Hepatocyte (in vitro differentiated cells): ENCODE measurements at places on chromosomes 1 and 21. TPM values are rescaled to one million over a fixed set of nuclear protein-coding genes. Genes with fewer than 3 reads are reported as not detected.

GRCh38 chr21:38438462-38438893 is 59.8 kb downstream of the ERG start:
- DNase-seq: peak; percentile 49

DNA sequence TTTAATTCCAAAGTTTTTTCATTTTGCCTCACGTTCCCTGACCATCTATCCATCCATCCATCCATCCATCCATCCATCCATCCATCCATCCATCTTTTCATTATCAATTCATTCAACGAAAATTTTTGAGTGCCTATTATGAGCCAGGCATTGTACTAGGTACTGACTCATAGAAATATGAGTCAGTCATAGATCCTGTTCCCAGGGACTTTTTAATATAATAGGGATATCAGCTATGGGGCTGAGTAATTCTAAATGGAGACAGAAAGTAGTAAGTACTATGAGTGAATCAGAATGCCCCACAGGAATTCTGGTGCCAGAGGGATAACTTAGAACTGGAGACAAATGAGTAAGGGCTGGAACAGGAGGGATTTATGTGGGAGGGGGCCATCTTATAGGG is 49.8 kb upstream of the GNG12 start:
- DNase-seq: no peak

DNA sequence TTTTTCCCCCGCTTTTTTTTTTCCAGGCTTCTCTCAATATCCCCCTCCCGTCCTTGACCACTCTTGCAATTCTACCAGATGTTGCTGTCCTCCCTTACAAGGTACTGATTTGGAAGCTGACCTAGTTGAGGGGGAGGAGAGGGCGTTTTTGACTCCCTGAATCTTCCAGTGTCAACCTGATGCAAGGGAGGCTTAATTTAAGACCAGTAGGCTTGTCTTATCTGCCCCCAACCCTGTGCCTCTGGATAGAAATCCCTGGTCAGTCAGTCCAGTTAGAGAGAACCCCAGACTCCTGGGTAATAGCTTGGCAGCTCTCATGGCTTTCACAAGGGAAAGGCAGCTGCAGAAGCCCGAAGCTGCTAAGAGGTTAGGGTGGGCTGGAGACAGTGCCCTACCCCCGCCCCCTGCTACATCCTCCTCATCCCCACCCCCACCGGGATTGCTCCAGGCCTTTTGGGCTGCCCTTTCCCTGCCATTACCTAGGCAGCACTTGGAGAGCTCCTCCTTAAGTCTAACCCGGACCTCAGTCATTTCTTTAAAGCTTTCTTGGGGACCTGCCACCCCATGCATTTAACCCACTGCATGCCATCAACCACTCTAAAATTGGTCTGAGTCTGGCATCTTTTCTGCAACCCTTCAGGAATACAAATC is 3.6 kb downstream of the ACKR1 start:
- no peak for DNase-seq

GRCh38 chr1:91053630-91054029 is 31.8 kb upstream of the ZNF644 start:
- no peak for DNase-seq

GNG12 gene
- total RNA-seq: 97.0 and 108 TPM in 2 replicates

ELAPOR1 gene
- total RNA-seq: 2.5 and 3.0 TPM in 2 replicates
